ENCODE measurements at places on chromosomes 3 and 15. TPM values are rescaled to one million over a fixed set of nuclear protein-coding genes. Genes with fewer than 3 reads are reported as not detected.

GRCh38 chr3:10557781-10558373 is 52.5 kb upstream of the ATP2B2 start:
- H3K4me3 ChIP-seq, result no peak overlapping the region
- no peak overlapping the region for H3K27ac ChIP-seq
- DNase-seq, result no peak
- no peaks in the 10 kb centered on the region for H3K27me3 ChIP-seq
- H3K4me1 ChIP-seq, result peaks cover 24% of the 10 kb centered on the region
- H3K36me3 ChIP-seq, result no peaks in the 10 kb centered on the region

GRCh38 chr3:49362561-49362960 is 4.4 kb upstream of the GPX1 start:
- no peak overlapping the region for H3K4me3 ChIP-seq
- no peak overlapping the region for H3K27ac ChIP-seq
- no peak for DNase-seq
- peaks cover 67% of the 10 kb centered on the region for H3K36me3 ChIP-seq

GRCh38 chr3:58469096-58469495 is 22.8 kb upstream of the KCTD6 start:
- no peaks in the 10 kb centered on the region for H3K27me3 ChIP-seq
- no peak overlapping the region for H3K4me3 ChIP-seq
- no peaks in the 10 kb centered on the region for H3K4me1 ChIP-seq
- no peaks in the 10 kb centered on the region for H3K36me3 ChIP-seq

DNA sequence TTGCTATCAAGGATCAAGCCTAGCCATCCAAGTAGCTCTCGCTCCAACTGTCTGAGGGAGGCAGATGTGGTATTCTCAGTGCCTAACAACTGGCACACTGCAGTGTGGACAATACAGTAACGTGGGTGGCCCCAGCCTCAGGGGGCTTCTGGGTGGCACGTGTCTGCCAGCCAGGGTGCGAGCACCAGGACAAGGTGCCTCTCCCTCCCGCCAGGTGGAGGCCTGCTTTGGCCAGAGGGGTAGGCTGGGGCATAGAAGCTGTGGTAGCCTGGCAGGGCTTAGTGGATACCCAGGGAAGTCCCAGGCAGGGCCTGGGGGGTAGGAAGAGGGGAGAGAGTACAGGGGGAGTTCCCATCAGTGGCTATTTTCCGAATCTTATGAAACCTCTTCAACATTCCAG is 234.0 kb downstream of the PLCL2 start:
- no peak overlapping the region for H3K27ac ChIP-seq
- H3K4me3 ChIP-seq, result no peak overlapping the region
- no peak for DNase-seq
- no peaks in the 10 kb centered on the region for H3K4me1 ChIP-seq
- no peaks in the 10 kb centered on the region for H3K27me3 ChIP-seq

GRCh38 chr3:54228806-54229205 is 106.5 kb downstream of the CACNA2D3 start:
- H3K27ac ChIP-seq, result no peak overlapping the region
- H3K4me1 ChIP-seq, result no peaks in the 10 kb centered on the region
- H3K36me3 ChIP-seq, result no peaks in the 10 kb centered on the region
- no peak overlapping the region for H3K4me3 ChIP-seq

DNA sequence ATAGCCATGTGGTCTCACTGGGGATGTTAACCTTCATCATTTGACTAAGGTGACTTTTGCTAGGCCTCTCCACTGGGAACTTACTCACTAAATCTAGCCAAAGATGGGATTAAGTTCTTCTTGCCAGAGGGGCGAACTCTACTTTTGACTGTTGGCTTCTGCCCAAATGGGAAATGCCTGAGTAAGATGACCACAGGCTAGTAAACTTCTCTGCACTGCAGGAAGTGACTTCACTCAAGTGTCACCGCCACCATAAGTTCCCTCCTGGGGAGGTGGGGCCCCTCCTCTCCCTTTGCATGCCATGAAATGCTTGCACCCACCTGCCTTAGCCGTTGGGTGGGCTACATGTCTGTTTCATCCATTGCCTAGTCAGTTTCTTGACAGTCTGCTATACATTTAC is 388.3 kb downstream of the FEZF2 start:
- no peaks in the 10 kb centered on the region for H3K4me1 ChIP-seq
- no peak overlapping the region for H3K4me3 ChIP-seq
- H3K27me3 ChIP-seq, result no peaks in the 10 kb centered on the region
- no peaks in the 10 kb centered on the region for H3K36me3 ChIP-seq

DNA sequence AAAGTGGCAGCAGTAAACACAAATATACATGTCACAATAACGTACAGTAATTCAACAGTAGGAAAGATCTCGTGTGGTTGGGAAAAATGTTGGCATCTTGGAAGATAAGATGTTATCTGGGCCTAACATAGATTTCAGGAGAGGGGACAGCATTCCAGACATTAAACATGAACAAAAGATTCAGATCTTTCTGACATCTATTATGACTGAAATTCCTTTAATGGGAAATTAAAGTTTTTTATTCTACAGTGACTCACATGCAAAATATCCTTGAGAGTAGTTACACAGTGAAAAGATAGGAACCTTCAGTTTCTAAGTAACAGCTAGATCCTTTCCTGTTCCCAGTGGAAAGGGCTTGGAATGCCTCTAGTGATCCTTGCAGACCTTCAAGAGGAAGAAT is 9.2 kb downstream of the NDUFB5 start:
- no peak overlapping the region for H3K4me3 ChIP-seq
- DNase-seq, result no peak
- no peaks in the 10 kb centered on the region for H3K27me3 ChIP-seq
- no peaks in the 10 kb centered on the region for H3K4me1 ChIP-seq
- peaks cover 18% of the 10 kb centered on the region for H3K36me3 ChIP-seq

- H3K27ac ChIP-seq, result no peak overlapping the region
- no peaks in the 10 kb centered on the region for H3K27me3 ChIP-seq
- peaks cover 17% of the 10 kb centered on the region for H3K4me1 ChIP-seq
- no peak for DNase-seq
Measured at GRCh38 chr15:64930019-64930652, 18.4 kb downstream of the ANKDD1A start.

DNA sequence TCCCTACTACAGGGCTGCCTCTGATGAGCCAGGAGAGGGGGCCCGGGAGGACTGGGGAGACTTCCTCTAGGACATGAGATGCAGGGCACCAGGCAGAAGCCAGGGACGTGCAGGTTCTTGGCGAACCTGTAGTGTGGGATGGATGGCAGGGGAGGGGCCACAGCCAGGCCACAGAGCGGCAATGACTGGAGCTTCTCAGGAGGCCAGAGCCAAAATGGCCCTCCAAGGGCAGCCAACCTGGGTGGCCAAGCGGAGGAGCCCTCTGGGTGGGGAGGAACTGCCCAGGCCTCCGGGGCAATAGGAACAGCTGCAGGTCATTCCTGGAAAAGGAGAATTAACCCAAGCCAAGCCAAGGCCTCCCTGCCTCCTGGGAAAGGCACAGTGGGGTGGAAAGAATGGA is 224.5 kb downstream of the XXYLT1 start:
- no peak overlapping the region for H3K4me3 ChIP-seq
- no peaks in the 10 kb centered on the region for H3K36me3 ChIP-seq
- no peak overlapping the region for H3K27ac ChIP-seq
- no peak for DNase-seq
- peaks cover 4% of the 10 kb centered on the region for H3K27me3 ChIP-seq

DNA sequence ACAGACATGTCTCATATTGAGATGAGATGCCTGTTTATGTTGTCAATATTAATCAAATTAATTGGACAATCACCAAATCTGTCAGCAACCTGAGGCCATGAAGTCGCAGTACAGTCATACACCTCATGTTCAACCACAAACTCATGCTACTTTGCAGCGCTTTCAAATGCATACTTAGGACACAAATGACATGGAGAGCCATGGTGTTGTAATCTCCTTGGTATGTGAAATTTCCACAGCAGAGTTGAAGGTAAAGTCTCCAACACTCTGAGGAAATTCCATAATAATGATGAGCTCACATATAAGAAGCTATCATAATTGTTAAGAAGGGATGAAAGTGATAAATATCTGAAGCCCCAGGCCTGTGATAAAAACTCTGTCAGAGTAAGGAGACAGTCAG is 873.9 kb downstream of the MCTP2 start:
- no peaks in the 10 kb centered on the region for H3K27me3 ChIP-seq
- H3K36me3 ChIP-seq, result no peaks in the 10 kb centered on the region
- H3K27ac ChIP-seq, result no peak overlapping the region
- no peak for DNase-seq
- H3K4me3 ChIP-seq, result no peak overlapping the region

- H3K4me3 ChIP-seq, result no peak overlapping the region
- no peaks in the 10 kb centered on the region for H3K27me3 ChIP-seq
- no peak overlapping the region for H3K27ac ChIP-seq
- H3K4me1 ChIP-seq, result no peaks in the 10 kb centered on the region
- DNase-seq, result no peak
- H3K36me3 ChIP-seq, result no peaks in the 10 kb centered on the region
Measured at GRCh38 chr3:152309535-152310307, 41.0 kb downstream of the MBNL1 start.

GRCh38 chr3:182052332-182052731 is 340.6 kb downstream of the SOX2 start:
- DNase-seq, result no peak
- H3K36me3 ChIP-seq, result no peaks in the 10 kb centered on the region
- H3K4me1 ChIP-seq, result no peaks in the 10 kb centered on the region

DNA sequence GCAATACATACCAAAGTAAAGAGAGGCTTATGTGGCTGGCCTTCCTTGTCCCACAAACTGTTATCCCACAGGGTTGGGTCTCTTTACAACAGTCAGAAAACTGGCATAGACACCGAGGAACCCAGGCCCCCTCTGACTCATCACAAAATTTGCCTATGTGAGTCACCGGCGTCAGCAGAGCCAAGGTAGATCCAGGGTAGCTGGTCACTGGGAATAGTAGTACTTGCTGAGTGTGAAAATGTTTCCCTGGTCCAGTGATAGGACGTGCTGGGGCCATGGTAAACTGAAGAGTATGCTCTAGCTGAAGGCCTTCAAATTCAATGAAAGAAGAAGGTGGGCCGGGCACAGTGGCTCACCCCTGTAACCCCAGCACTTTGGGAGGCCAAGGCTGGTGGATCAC is 27.1 kb upstream of the SKIL start:
- no peak for DNase-seq
- H3K27ac ChIP-seq, result no peak overlapping the region
- H3K4me3 ChIP-seq, result no peak overlapping the region

- H3K4me1 ChIP-seq, result no peaks in the 10 kb centered on the region
- H3K27me3 ChIP-seq, result no peaks in the 10 kb centered on the region
- H3K27ac ChIP-seq, result no peak overlapping the region
- DNase-seq, result no peak
- no peak overlapping the region for H3K4me3 ChIP-seq
Measured at GRCh38 chr3:173138026-173138425, 3.0 kb downstream of the SPATA16 start.

GRCh38 chr3:22606938-22607337 is 596.2 kb upstream of the UBE2E2 start:
- H3K4me1 ChIP-seq, result no peaks in the 10 kb centered on the region
- no peak overlapping the region for H3K4me3 ChIP-seq

DNA sequence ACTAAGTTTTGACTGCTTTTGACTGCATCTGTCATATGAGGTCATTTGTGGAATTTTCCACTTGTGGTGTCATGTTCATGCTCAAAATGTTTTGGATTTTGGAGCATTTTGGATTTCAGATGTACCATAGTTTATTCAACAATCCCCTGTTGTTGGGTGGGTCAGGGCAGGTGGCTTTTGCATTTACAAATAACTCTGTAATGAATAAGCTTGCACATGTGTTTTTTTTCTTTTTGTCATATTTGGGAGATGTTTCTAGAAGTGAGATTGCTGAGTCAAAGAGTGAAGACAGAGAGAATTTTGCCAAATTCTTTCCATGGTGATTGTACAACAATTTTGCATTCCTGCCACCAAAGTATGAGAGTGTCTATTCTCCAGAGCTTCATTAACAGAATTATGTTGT is 62.4 kb upstream of the ADPGK start:
- no peak overlapping the region for H3K4me3 ChIP-seq
- H3K4me1 ChIP-seq, result no peaks in the 10 kb centered on the region
- H3K27me3 ChIP-seq, result no peaks in the 10 kb centered on the region
- no peak for DNase-seq

GRCh38 chr3:100641471-100642032 is 32.2 kb downstream of the ADGRG7 start:
- no peak overlapping the region for H3K4me3 ChIP-seq
- no peaks in the 10 kb centered on the region for H3K4me1 ChIP-seq
- no peaks in the 10 kb centered on the region for H3K27me3 ChIP-seq
- no peak for DNase-seq

GRCh38 chr15:38041576-38041975 is 107.1 kb downstream of the TMCO5A start:
- peaks cover 8% of the 10 kb centered on the region for H3K4me1 ChIP-seq
- no peak for DNase-seq
- H3K27me3 ChIP-seq, result no peaks in the 10 kb centered on the region
- no peak overlapping the region for H3K27ac ChIP-seq

DNA sequence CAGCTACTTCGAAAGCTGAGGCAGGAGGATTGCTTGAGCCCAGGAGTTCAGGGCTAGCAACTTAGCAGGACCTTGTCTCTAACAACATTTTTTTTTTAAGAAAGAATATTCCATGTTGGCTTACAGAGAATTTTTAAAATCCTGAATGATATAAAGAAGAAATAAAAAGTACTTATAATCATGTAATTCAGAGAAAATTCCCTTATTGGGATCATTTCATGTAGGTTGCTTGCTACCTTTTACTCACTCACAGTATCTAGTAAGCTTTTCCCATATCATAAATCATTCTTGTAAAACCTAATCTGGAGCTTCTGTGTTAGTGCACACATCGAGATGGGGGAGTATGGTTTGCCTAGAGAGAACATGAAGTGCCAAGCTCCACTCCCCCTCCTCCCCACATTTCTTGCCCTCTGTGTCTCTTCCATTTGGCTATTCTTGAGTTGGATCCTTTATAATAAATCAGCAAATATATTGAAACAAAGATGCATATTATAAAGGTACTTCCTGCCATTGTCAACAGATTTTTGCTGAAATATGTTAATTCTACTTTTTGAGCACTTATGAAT is 13.6 kb downstream of the TF start:
- H3K27me3 ChIP-seq, result no peaks in the 10 kb centered on the region
- no peak for DNase-seq
- H3K36me3 ChIP-seq, result peaks cover 31% of the 10 kb centered on the region
- H3K4me3 ChIP-seq, result no peak overlapping the region
- H3K27ac ChIP-seq, result no peak overlapping the region
- peaks cover 4% of the 10 kb centered on the region for H3K4me1 ChIP-seq

DNA sequence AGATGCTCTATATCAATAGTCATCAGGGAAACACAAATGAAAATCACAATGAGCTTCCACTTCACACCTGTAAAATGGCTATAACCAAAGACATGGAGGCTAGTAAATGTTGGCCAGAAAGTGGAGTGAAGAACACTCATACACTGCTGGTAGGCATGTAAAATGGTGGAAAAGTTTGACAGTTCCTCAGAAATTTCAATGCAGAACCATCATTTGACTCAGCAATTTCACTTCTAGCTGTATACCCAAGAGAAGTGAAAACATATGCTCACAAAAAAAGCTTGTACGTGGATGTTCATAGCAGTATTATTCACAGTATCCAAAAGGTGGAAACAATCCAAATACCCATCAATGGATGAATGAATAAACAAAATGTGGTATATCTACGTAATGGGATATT is 19.2 kb upstream of the TOP2B start:
- no peak for DNase-seq
- H3K27ac ChIP-seq, result no peak overlapping the region
- no peak overlapping the region for H3K4me3 ChIP-seq
- H3K27me3 ChIP-seq, result no peaks in the 10 kb centered on the region

FBXO40 gene
- 0.10 TPM for total RNA-seq

GNAT1 gene
- not detected for total RNA-seq

LMOD3 gene
- total RNA-seq, result 0.50 TPM

RPP25 gene
- total RNA-seq, result 5.6 TPM

KCNH8 gene
- total RNA-seq, result 4.1 TPM

OXTR gene
- total RNA-seq, result 1.6 TPM

All from spinal cord (tissue), 10 donors.